Activated CD8-positive, alpha-beta memory T cell treated with anti-CD3 and anti-CD28 coated beads for 24 hours (primary cell): ENCODE measurements at places on chromosomes 4 and X.

DNA sequence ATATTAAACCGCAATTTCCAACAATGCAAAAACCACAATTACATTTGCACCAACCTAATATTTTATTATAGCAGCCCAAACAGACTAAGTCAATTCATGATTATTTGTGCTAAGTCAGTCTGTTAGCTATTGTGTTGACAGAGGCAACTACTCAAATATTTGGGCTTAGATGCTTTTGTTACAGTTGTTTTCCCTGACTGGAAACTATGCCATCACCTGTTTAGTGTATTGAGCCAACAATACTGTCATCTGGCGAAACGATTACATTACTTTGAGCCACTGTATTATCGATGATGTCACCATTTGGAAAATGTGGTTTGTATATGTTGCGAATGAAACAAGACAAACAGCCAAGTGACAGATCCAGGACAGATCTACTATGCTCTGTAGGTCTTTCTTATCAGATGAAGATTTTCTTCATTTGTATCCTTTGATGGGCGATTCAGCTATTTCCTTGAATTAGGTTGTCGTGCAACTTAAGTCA, 38.7 kb upstream of the INTS6L start:
- DNase-seq: no peak

GRCh38 chr4:102783006-102783405, 22.2 kb upstream of the MANBA start:
- DNase-seq: no peak

GRCh38 chrX:9522378-9523155, 57.7 kb downstream of the TBL1X start:
- no peak for DNase-seq

DNA sequence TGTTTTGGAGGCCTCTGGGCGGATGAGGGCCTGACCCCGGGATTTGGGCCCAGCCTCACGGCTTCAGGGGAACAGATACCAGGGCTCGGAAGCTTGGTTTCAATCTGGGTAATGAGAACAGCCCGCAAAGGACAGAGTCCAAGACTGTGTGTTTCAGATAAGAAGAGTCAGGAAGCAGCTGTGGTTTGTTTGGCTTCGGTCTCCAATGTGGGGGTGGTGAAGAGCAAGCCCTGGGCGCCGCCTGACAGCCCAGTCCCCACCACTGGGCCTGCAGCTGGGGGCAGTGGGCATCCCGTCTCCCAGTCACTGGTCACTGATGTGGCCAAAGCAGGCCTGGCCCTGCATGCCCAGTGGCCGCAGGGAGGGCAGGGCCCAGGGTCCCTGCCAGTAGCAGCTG, 9.1 kb downstream of the WFS1 start:
- DNase-seq: no peak

- peak; percentile 57 for DNase-seq
These were observed 121.3 kb downstream of the GPR143 start for GRCh38 chrX:9644335-9644734.

GRCh38 chr4:82373816-82374625, at the start of gene HNRNPD:
HNRNPD (minus strand) TSS chr4:82373991; CDS start chr4:82373678, 313 bp downstream.
- peak; percentile 93 for DNase-seq

DNA sequence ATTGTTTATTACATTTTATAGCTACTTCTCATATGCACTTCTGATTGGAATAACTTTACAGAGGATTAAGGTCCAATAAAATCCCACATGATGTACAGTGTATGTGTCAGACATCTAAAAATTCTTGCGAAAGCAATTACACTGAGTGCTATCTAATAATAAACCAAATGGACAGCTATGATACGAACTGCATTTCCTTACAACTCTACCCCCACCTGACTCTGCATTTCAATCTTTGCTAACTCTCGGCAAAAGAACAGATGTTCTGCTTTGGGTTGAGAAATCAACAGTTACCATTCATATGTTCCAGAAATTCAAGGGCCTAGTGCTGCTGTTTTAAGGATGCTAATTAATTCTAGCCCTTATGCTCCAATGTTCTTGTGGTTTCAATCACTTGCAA, 287.9 kb upstream of the NOCT start:
- no peak for DNase-seq
